ENCODE measurements at places on chromosomes 2 and 18.

DNA sequence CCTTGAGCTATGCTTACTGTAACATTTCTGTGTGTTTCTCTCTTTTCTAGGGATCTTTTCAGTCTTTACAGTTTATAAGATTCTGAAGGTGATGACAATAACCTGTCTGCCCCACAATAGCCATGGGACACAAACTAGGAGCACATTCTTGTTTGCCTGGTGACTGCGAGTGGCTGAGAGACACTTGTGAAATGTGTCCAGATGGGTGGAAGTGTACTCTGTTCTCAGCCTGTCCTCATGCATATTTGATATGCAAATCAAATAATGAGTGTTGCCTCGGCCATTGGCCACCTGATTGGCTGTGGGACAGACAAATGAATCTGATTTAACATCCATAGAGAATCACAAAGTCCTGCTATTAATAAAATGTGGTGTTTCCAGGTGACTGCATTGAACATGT lies 246.2 kb downstream of the HNMT start:
- DNase-seq, result no peak

DNA sequence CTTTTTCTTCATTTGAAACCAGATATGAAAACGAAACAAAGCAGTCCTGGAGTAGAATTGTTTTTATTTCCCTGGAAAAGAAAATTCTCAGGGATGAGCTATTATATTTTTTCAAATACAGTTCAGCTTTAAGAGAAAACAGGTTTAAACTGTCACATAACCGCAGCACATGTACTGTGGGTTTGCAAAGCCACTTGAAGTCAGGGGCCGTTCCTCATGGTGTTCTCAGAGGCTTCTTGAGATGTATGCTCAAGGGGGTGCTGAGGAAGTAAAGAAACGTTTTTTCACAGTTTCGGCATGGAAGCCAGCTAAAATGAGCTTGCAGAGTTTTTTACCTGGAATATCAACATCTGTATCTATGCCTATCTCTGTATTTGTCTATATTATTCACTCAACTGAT lies 225.3 kb downstream of the MC4R start:
- DNase-seq, result no peak

DNA sequence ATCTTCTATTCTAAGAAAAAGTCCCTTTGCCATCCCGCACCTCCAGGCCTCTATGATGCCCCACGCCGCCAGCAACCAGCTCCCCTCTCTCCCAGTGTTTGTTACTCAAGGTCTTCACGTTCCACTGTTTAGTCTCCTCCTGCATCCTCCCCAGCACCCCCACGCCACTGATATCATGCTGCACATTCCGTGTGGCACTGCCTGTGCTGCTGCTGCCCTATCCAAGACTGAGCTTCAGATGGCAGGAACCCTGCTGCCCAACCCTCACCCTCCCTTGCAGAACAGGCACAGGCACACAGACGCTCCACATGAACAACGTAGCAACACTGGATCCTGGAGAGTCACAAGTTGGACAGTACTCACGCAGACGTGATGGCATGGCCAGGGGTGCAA lies 35.3 kb downstream of the MYO5B start:
- DNase-seq, result no peak

DNA sequence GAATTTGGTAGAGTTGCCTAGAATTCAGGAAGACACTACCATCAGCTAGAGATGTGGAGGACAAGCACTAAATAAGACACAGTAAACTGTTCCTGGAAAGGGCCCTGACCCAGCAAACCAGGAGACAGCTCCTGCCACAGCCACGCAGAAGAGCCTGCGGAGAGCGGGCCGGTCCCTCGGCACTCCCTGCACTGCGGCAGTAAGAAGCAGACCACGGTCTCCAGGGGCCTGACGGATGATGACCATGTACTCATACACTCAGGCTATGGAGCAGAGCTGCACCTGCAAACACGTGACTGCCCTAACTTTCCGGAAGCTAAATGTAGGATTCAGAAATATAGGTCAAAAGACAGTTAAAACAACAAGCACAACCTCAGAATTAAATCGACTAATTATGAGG lies 72.9 kb downstream of the ZNF516 start:
- no peak for DNase-seq

DNA sequence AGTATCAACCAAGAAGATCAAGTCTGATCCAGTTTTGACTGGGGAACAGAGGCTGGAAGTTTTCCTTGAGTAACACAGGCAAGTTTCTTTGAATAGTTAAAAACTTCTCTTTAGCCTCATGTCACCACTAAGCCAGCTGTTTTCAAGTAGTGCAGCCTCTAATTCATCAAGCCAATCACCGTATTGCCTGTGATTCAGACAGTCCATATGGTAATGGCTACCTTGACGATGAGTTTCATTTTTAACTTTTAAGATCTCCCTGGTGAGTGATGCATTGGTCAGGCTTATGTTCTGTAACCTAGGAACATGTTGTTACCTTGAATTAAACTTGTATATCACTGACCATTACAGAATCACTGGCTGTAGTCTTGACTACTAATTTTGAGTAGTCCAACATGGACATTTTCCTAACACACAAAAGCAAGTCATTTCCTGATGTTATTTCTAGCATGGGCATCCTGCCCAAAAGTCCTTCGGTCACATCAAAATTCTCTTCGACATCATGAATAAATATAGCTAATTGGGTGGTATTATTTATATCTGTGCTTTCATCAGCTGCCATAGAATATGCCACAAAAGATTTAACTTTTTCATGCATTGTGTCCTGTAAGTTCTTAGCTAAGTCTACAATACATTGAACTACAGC lies 238.8 kb upstream of the GCFC2 start:
- DNase-seq, result no peak

- DNase-seq, result no peak
Measured at GRCh38 chr2:127575185-127575765, 39.8 kb downstream of the MYO7B start.

DNA sequence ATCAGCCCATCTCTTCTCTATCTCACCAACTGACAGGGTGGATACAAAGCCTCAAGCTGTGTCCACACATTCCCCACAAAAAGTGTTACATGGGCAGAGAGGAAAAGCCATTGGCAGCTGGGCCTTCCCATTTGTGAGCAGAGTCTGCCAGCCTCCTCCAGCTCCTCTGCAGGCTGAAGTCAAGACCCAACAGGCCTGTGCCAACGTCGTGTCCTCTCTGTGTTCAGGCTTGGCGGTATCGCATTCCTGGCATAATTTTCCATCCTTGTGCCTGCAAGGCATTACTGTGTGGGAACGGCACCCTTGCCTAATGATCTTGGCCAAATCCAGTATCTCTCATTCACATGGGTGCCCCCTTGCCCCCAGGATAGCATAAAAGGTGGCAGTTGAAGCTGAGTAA lies 41.5 kb upstream of the APCDD1 start:
- no peak for DNase-seq

DNA sequence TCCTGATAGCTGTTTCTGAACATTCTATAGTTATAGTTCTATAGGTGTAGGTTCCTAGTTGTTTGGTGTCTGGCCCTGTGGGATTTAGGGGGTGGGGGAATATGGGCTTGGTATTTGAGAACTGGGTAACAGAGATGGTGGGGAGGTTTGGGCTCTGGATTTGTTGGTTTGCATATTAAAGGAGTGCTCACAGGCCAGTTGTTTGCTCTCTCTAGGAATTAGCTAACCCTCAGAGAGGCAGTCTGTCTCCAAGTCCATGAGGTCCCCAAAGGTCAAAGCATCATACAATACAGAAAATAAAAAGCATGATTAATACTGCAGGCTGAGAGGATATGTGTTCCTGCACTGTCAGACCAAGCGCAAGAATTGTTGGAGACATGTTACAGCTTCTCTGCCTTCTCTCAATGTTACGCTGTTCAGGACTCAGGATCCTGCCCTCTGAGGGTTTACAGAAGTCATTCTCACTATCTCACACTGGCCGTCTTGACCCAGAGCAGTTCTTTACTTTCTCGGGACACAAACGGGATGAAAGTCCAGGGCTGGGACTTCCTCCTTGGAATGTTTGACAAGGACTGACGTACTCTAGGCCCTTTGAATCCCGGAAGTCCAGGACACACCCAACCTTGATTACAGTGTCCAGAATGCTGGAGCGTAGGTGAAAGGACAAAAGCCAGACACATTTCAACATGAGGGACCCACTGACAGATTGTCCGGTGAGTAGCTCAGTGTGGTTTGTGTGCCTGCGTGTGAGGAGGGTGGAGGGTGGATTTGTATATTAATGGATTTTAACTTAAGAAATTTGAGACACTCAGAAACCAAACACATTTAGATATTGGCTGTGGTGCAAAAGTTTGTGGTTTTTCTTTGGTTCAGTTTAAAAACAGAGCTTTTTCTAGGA lies at the start of gene NOSTRIN:
Gene NOSTRIN, plus strand, starts transcription at position 677 of the 898 bp plus-strand sequence. Its CDS starts 10 bp downstream, at position 687.
- no peak for DNase-seq

GRCh38 chr2:120631236-120631635 lies 104.4 kb upstream of the GLI2 start:
- no peak for DNase-seq

- DNase-seq, result peak; percentile 66
Measured at GRCh38 chr2:108583903-108584520, 49.7 kb downstream of the LIMS1 start.

DNA sequence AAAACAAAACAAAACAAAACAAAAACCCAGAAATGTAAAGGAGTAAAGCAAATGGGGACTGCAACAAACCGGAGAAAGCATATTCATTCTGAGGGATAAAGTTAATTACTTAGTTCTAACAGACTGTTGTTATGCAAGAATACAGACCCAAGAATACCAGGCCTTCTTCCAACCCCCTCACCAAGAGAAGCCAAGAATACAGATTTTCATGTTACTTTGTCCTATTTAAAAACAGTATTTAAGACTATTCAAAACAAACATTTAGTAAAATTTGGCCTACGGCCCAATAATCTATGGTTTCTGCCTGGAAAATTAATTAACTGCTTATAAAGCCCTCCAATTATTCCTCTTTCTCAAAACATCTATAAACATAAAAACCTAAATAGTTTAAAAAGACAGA lies 91.4 kb downstream of the USP34 start:
- DNase-seq, result no peak

GRCh38 chr2:140929849-140930248 lies 1201.0 kb downstream of the LRP1B start:
- no peak for DNase-seq

DNA sequence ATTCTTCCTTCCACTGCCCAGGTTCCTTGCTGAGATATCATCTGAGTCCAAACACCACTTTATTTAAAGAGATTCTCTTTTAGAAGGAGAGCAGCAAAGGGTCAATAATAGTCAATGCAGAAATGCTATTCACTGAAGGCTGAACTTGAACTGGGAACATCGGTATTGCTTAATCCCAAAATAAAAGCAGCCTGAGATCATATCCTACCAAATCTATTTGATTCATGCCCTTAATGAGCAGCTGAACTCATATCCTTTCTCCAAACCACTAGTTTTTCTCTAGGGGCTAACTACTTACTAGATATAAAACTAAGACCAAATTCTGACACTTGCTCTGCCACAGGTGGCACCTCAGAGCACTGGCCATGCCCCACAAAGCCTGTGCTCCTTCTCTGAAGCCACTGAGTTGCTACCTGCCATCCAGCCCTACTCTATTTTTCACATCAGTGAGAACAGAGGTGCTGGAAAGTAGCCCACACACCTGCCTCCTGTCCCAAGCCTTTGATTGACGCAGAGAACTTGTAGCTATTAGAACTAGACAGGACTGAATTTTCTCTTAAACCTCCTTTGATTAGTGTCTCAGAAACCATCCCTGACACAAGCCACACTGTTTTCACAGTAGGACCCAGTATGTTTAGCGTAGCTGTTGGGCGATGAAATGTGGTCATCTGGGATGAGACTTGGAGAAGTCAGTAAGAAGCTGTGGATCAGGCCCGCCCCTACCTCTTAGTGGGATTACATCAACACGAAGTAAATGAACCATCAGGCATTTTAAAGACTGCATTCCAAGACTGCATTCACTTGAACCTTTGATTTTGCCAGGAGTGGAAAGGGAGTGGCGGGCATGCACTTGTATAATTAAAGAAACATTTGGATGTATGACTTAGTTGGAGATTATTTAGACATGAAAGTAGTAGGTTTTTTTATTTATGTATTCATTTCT lies 124.3 kb downstream of the RBMS1 start:
- DNase-seq, result no peak

- no peak for DNase-seq
Measured at GRCh38 chr2:67712484-67712883, 315.4 kb downstream of the ETAA1 start.

DNA sequence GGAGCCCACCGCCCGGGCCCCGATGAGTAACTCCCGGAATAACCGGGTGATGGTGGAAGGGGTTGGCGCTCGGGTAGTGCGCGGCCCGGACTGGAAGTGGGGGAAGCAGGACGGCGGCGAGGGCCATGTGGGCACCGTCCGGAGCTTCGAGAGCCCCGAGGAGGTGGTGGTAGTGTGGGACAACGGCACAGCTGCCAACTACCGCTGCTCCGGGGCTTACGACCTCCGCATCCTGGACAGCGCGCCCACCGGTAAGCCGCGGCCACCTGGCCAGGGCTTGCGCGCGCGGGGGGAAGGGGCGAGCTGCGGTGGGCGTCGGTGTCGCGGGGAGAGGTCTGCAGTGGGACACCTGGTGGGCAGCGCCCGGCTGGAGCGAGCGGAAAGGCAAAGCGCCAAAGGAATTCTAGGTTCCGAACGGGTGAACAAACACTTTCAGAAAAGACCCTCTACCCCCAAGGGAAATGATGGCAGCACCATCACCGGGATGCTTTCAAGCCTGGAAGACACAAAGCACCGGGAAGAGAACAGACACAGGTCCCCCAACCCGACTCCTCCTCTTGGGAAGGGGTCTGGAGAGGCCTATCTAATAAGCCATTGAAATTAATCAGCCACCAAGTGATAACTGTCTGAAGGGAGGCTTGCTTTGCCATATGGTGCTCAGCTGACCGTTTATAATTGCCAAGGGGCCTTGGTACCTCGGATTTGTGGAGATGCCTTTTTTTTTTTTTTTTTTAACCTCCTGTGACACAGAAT lies 1.1 kb downstream of the MIB1 start:
- DNase-seq, result peak; percentile 3

- DNase-seq, result no peak
Measured at GRCh38 chr18:78813156-78813555, 166.5 kb upstream of the SALL3 start.

GRCh38 chr2:241108271-241109209 lies 6.5 kb upstream of the MTERF4 start:
- no peak for DNase-seq

DNA sequence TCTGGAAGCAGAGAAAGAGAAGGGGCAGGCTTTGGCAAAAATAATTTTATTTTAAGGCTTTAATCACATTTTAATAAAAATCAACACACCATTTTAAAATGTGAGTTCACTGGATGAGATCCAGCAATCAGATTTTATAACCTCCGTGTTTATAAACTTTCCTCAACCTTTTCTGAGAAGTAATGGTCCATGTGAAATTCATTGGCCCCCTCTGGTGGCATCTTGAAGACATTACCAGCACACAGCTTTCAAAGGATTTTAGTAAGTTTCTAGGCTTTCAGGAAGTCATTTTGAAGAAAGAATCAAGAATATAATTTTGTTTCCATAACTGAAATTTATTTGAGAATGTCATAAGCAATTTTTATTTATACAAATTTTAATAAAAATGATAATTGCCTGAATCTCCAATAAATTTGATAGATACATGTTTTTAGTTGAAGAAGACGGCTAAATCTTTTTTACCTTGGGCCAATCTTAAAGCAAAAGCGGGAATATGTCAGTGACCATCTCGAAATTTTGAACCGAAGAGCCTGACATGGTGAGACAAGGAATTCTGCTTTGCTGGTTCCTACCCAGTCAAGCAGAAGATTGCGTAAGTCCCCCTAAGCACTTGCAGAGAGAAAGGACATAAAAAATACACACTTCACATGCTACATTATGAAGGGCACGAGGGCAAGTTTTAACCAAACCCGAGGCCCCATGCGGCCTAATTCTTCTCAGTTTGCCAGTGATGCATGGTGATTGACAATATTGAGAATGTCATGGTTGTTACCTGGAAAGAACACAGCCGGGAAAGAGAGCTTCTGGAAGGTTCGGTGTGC lies 128.4 kb upstream of the CBLN2 start:
- DNase-seq, result peak; percentile 12

Data from NCI-H1436 (cell line).